Omental fat pad (tissue), 4 donors: ENCODE measurements at places on chromosomes 1 and 21. TPM values are rescaled to one million over a fixed set of nuclear protein-coding genes. Genes with fewer than 3 reads are reported as not detected.

The CFHR4 gene
- total RNA-seq, result not detected

GRCh38 chr1:89670163-89670562 lies 37.2 kb downstream of the LRRC8C start:
- DNase-seq, result no peak

The PRAMEF6 gene
- total RNA-seq, result not detected

- DNase-seq, result no peak
Observed at GRCh38 chr1:19010995-19011844, 54.7 kb upstream of the IFFO2 start.

- DNase-seq, result no peak
Observed at GRCh38 chr1:21900766-21901472, 36.2 kb downstream of the HSPG2 start.

- DNase-seq, result no peak
Observed at GRCh38 chr1:45765999-45766792, 15.7 kb upstream of the IPP start.

DNA sequence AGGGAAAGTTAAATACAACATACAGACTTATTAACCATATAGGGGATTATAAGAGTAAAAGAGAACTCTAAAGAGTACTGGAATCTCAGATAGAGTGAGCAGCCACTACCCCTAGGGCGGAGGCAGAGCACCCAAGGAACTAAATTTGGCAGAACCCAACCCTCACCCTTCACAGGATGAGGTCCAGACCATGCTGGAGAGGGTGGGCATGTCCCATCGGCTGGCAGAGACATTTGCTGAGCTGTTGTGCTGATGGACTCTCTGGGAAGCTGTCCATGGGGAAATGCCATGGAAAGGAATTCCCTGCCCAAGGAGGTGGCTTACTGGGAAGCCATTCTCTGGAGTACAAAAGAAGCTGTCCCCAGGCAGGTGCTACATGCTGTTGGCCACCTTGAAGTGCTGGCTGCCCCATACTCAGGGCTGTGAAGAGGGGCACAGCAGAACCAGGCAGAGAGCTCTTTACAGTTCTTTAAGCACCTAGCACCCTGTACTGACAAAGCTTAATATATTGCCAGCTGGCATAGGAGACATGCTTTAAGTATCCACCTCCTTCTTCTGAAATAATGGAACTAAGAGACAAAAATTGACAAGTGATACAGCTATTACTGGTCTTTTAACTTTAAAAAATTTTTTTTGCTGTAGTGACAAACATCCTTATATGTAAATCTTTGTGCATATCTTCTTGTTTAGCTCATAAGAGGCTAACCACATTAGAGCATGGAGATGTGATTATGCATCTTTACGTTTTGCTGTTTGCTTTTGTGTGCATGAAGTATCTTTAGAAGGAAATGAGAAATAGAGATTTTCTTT lies 29.6 kb downstream of the TSNAX start:
- no peak for DNase-seq

The E2F2 gene
- 0.32 TPM for total RNA-seq

GRCh38 chr1:154448331-154448811 lies 43.2 kb downstream of the IL6R start:
- no peak for DNase-seq

DNA sequence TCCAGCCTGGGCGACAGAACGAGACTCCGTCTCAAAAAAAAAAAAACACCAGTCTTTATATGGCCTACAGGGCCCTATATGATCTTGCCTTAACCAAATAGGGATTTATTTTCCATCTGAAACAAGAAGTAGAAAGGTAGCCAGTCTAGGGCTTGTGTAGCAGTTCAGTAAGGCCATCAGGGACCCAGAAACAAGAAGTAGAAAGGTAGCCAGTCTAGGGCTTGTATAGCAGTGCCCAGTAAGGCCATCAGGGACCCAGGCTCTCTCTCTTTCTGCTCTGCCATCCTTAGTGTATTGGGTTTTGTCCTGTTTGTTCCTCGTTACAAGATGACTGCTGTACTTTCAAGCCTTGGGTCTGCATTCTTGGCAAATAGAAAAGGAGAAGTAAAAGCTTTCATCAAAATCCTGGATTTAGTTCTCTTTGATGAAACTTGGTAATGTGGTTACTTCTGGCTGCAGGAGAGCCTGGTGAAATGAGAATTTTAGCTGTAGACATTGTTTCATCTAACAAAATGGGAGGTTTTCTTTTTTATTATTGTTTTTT lies 46.1 kb downstream of the PKN2 start:
- no peak for DNase-seq

- DNase-seq, result no peak
Observed at GRCh38 chr1:109295712-109296415, 10.9 kb downstream of the MYBPHL start.

GRCh38 chr21:32572574-32573420 lies 12.5 kb downstream of the TCP10L start:
- DNase-seq, result no peak

The MAP10 gene
- total RNA-seq, result 0.56 TPM
